ENCODE measurements at places on chromosomes 3 and 15.

- no peak for DNase-seq
These were observed 961.0 kb upstream of the CFAP20DC start for GRCh38 chr3:60010781-60011180.

DNA sequence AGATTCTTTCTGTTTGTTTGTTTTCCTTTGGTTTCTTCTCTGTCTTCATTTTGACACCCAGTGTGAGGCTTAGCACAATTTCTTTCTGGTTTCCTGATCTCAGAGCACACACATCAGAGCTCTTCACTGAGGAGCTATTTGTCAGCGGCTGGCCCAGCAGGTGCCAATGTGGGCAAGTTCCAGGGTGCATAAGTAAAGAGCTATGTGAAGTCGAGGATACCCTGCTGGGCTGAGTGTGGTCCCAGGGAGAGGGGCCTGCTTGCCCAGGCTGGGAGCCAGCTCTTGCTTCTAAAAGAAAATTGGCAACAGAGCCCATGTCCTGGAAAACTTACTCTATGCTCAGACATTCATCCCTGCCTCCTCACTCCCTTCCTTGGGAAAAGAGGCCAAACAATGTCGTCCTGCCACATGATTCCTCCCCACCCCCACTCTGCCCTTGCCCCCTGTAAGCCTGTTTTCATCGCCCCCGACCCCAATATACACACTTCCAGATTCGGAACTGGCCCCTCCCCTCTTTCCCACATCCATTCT lies 101.2 kb downstream of the ST8SIA2 start:
- no peak for DNase-seq

GRCh38 chr3:69649120-69650065 lies 89.9 kb upstream of the MITF start:
- DNase-seq: no peak

- no peak for DNase-seq
These were observed 34.4 kb downstream of the BOC start for GRCh38 chr3:113245761-113246161.

DNA sequence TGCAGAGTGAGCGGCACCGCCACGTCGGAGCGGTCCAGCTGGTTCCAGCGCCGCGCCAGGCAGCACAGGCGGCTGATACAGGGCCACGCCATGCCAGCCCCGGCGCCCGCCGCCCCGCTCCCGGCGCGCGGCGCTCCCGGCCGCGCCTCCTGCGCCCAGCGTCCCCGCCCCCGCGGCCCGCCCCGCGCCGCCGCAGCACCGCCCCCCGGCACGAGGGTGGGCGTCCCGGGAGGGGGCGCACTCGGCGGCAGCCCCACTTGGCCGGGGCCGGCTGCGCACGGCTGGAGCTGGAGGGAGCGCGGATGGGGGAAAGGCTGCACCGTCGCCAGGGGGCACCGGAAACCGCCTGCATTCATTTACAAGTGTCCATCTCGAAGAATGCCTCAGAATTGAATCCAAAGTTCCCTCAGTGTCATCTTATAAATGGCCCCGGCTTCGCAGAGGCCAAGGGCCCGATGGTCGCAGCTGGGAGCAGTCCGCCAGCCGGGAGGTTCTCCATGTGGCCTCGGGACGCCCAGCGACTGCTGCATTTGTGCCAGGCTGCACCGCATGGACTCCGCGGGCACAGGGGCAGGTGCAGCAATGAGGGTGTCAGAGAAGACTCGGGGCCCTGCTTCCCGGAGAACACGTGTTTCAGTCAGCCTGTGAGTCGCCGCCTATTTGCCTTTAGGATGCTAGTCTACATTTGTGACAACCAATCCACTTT lies at the start of gene MAP6D1:
Gene MAP6D1 (minus strand): TSS at position 122 of the 706 bp plus-strand sequence. CDS start 30 bp downstream, at position 92.
- peak; percentile 84 for DNase-seq

GRCh38 chr3:54877730-54878129 lies 50.1 kb downstream of the LRTM1 start:
- no peak for DNase-seq

GRCh38 chr3:149941946-149942345 lies 28.7 kb downstream of the PFN2 start:
- DNase-seq: no peak

DNA sequence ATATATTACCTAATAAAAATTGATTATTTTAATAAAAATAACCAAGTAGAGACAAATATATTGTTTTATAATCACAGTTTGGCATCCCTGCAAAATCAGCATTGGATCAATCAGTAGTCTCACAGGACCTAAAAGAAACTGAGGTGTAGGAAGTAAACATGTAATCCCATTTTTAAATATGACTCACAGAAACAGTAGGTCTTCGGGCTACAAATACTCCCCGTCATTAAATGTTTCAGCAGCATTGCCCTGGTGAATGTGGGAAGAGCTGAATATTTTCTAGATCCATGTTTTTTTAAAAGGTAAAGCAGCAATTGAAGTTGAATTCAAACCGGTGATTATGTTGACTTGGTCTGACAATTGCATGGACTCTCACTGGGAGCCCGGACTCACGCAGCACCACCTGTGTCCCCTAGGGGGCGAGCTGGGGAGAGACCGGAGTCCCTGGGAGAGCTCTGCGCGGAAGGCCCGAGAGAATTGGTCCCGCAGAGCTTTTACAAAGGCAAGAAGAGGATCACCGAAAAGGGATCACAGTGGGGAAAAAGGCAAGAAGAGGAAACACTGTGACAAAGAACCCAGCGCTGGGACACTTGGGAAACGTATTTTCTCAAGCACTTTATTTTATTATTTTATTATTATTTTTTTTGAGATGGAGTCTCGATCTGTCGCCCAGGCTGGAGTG lies 17.2 kb upstream of the USP3 start:
- peak; percentile 89 for DNase-seq

- no peak for DNase-seq
These were observed 160.7 kb downstream of the OR4M2 start for GRCh38 chr15:22240986-22241385.

DNA sequence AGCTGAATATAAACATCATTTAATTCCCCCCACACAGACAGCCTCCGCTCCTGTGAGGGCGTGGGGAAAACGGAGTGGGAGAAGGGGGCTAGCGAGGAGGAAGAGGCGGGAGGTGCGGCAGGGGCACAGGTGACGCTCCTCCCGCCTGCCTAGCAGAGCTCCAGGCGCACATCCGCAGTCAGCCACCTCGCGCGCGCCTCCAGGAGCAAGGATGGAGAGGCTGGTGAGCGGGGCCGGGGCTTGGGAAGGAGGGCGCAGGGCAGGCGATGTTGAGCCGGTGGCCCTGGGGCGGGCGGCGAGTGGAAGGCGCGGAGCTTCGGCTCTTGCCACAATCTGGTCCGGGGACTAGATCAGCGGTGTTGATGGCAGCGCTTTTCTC lies at the start of gene CD200:
Gene CD200 (plus strand): TSS at position 155 of the 379 bp plus-strand sequence. CDS start 57 bp downstream, at position 212.
- DNase-seq: peak; percentile 81

DNA sequence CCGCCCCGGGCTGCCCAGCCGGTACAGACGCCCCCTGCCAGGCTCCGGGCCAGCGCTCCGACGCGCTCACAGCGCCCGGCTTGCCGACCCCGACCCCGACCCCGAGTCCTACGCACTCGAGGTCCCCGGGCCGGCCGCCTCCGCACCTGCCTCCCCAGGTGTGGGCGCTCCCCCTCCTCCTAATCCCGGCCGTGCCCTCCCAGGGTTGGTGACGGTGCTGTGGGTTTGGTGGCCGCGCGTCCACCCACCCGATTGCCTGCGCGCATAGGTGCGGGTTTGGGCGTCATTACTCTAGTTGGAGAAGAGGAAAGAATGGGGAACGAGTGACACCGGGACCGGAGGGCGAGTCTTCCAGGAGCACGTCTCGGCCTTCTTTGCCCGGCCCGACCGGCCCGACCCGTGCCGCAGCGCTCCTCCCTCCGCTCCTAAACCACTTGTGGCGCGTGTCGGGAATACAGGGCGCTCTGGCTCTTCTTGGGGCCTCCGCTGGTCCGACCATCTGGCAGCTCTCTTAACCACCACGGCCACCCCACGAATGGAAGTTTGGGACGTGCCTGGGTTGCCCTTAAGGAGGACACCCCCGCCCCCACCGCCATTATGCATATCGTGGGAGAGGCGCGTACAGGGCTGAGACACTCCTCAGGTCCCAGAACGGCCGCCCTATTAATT lies 810 bp upstream of the THRB start:
- DNase-seq: no peak

DNA sequence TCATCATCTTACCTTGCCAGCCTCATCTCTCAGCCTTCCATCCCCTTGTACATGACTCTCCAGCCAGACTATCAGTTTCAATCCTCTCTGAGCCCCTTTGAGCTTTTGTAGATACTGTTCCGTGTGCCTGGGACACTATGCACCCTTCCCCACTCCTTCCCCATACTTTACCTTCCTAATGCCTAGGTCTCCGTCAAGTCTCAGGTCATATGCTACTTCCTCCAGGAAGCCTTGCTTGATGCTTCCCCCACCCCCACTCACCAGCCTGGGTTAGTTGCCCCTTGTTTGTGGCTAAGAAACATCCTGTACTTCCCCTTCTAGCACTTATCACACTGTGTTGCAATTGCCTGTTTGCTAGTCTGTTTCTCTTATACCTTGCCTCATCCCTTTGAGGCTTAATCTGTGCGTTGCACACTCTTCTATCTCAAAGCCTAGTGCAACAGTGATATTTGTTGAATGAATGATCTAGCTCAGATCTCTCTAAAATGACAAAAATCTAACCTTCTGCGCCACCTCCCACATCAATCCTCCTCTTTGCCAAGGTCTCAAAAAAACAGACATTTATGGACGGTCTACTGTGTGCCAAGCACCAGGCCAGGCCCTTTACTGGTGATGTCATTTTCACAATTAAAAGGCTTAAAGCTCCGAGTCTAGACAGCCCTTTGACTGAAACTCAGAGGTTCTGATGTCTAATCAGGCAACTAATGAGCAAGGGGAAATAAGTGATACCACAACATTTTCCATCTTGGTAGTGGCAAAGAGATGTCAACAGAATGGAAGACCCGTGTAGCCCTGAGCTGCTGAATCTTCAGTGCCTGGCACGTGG lies 6.5 kb upstream of the USP3 start:
- DNase-seq: no peak

- no peak for DNase-seq
These were observed 3.6 kb downstream of the VGLL4 start for GRCh38 chr3:11640009-11640673.

- no peak for DNase-seq
These were observed 323.5 kb upstream of the ROPN1 start for GRCh38 chr3:124315215-124316033.

DNA sequence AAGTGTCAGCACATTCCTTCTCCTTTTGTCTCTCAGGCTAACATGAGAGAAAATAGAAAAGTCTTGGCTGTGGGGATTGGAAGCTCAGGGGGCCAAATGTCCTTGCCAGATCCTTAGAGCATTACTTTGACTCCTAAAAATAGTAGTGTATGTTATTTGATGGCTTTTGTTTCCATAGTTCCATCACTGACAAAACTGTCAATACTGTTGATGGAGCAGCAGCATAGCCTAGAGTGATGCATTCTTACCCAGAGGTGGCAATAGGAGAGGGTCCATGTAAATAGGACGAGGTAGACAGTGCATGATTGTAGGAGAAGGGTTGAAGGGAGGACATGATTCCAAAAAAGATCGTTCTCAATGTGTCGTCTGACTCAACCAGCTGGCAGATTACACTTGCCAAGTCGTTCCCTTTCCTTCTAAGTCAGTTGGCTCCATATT lies 282.7 kb upstream of the TPRG1 start:
- no peak for DNase-seq

GRCh38 chr3:42670670-42671069 lies 14.7 kb upstream of the KLHL40 start:
- no peak for DNase-seq

DNA sequence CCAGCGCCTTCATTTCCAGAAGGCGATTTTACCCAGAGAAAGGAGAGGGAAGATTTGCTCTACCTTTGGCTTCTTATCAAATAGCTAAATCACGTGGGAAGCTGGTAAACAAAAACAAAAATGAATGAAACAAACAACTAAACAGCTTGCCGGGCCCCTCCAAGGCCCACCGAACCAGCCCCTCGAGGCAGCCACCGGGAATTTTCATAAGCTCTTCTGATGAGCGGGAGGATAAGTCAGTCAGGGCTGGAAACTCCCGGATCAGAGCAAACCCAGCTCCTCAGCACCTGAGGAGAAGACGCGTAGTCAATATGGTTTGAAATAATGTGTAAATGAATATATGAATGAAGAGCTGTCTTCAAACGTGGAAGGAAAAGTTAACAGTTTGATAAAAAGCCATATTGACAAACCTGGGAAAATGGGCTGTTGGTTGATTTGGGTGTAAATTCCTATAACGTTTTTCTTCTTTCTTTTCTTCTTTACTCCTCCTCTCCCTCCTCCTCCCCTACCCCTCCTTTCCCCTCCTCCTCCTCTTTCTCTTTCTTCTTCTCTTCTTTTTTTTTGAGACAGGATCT lies 10.7 kb downstream of the RPLP1 start:
- DNase-seq: no peak

GRCh38 chr3:189636048-189636447 lies 4.9 kb downstream of the TP63 start:
- no peak for DNase-seq

- DNase-seq: no peak
These were observed 1.7 kb downstream of the B3GNT5 start for GRCh38 chr3:183254487-183255347.

- DNase-seq: no peak
These were observed 9.5 kb downstream of the CMTM7 start for GRCh38 chr3:32401126-32401525.

DNA sequence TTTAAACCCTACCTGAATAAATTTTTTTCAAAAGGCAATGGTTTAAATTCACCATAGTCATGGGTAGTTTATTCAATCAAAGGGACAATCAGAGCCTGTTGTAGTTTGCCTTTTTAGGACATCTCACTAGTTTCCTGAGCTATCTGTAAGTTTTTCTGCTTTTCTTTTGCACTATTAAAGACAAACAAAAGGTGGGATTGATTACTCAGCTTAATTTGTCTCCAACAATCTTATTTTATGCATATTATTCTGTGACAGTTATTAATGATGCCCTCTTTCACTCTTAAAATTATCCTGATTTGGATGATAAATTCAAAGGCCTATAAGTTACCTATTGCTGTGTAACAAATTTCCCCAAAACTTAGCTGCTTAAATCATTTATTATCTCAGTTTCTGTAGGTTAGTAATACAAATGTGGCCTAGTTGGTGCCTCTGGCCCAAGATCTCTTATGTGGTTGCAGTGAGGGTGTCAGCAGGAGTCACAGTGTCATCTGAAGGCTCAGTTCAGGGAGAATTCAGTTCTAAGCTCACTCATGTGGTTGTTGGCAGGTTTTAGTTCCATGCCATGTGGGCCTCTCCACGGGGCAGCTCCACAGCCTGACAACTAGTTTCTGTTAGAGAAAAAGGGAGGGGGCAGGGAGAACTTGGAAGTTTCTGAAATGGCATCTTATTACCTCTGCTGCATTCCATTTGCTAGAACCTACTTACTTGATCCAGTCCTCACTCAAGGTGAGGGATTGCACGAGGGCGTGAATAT lies 16.0 kb downstream of the ARMC8 start:
- no peak for DNase-seq

GRCh38 chr15:27479296-27480140 lies 508.5 kb downstream of the GABRG3 start:
- DNase-seq: no peak
